ENCODE measurements at places on chromosomes 6 and 20.
A peak's percentile ranks its signal among the peaks of the same experiment; 100 is the strongest.

- no peak for DNase-seq
These were observed 121.5 kb downstream of the UST start for GRCh38 chr6:148868314-148868713.

- no peak for DNase-seq
These were observed 32.3 kb downstream of the GCLC start for GRCh38 chr6:53512626-53513025.

- DNase-seq, result peak; percentile 3
These were observed 656.0 kb downstream of the KIF16B start for GRCh38 chr20:15917283-15917682.

DNA sequence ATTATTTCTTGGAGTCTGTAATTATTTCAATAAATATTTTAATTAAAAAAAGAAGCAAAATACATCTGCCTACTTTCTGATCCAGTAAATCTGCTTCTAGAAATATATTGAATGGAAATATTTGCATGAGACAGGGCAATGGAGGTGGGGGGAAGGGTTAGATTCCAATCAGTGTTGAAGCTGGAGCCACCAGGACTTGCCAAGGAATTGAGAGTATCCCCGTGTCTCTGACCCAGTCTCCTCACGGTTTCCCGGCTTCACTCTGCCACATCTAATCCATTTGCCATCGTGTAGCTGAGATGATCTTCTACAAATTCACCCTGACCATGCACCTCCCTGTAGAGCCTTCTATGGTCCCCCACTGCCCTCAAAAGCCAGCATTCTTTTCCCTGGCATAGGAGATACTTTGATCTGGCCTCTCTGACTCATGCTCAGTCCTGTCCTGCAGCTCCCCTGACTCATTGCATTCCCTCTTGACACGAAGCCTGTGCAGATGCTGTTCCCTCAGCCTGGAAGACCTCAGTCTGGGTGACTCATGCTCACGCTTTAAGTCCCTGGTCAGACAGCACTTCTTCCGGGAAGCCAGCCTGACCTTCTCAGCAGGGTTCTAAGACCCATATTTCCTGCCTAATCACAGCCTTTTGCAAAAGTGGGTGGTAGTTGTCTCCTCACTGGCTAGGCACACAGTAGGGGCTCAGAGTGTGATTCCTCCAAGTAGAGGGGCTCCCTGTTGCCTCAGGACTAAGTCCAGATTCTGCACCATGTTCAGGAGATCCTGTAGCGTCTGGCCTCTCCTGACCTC, 23.0 kb upstream of the FKBP1A start:
- DNase-seq, result no peak

DNA sequence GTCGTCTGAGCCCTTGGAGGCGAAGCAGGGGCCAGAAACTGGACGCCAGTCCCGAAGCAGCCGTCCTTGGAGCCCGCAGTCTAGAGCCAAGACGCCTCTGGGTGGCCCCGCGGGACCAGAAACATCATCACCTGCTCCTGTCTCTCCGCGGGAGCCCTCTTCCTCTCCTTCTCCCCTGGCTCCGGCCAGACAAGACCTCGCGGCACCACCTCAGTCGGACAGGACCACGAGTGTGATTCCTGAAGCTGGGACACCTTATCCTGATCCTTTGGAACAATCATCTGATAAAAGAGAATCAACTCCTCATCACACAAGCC, 416 bp downstream of the RSPH4A start:
- no peak for DNase-seq
